ENCODE measurements at places on chromosomes 13 and 19.

- no peaks in the 10 kb centered on the region for H3K4me1 ChIP-seq
- peak overlapping the region; percentile 62 for H3K27ac ChIP-seq
- no peak overlapping the region for H3K4me3 ChIP-seq
- no peak for DNase-seq
Measured at GRCh38 chr13:77339408-77339807, 12.5 kb upstream of the MYCBP2 start.

- no peaks in the 10 kb centered on the region for H3K27me3 ChIP-seq
- no peak overlapping the region for H3K4me3 ChIP-seq
Measured at GRCh38 chr13:36067746-36068381, 63.3 kb downstream of the DCLK1 start.

- H3K4me3 ChIP-seq, result no peak overlapping the region
- no peaks in the 10 kb centered on the region for H3K4me1 ChIP-seq
- DNase-seq, result no peak
- H3K27me3 ChIP-seq, result no peaks in the 10 kb centered on the region
- no peak overlapping the region for H3K27ac ChIP-seq
Measured at GRCh38 chr13:43986421-43986981, 106.8 kb downstream of the LACC1 start.

DNA sequence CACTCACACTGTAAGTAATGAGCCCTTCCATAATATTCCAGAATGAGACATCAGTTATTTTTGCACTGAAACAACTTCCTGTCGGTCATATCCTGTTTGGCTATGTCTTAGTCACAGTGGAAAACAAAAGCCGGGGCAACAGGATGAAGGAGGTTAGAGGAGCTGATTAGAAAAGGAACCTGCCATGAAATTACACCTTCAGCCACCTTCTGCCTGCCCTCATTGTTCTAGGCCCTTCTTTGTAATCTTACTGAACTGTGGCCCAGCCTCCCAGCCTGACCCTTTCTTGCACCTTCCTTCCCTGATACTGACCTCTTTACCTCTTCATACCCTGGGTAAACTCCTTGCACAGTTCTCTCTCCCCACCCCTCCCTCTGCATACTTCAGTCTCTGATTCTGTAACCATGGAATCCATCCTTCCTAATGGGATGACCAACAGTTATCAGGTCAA is 67.3 kb downstream of the DOCK9 start:
- no peaks in the 10 kb centered on the region for H3K4me1 ChIP-seq
- H3K4me3 ChIP-seq, result no peak overlapping the region
- no peaks in the 10 kb centered on the region for H3K27me3 ChIP-seq

Measured in tibial nerve (tissue), 4 donors.